ENCODE measurements at places on chromosomes 2 and 18. TPM values are rescaled to one million over a fixed set of nuclear protein-coding genes. Genes with fewer than 3 reads are reported as not detected.

PTPRN gene
- polyA plus RNA-seq, result not detected

NFE2L2 gene
- polyA plus RNA-seq, result 67.4 TPM

CCDC178 gene
- not detected for polyA plus RNA-seq

KATNAL2 gene
- polyA plus RNA-seq, result not detected

FBXO41 gene
- polyA plus RNA-seq, result 1.5 TPM

ASB18 gene
- not detected for polyA plus RNA-seq

FBXO36 gene
- 1.2 TPM for polyA plus RNA-seq

ZNF396 gene
- polyA plus RNA-seq, result 1.0 TPM

RTP5 gene
- polyA plus RNA-seq, result not detected

MBD1 gene
- polyA plus RNA-seq, result 26.1 TPM

EFR3B gene
- not detected for polyA plus RNA-seq

KCNF1 gene
- not detected for polyA plus RNA-seq

ASXL3 gene
- not detected for polyA plus RNA-seq

LIMS4 gene
- polyA plus RNA-seq, result 1.1 TPM

CFC1 gene
- not detected for polyA plus RNA-seq

MAPRE3 gene
- polyA plus RNA-seq, result 1.9 TPM

LOXL3 gene
- not detected for polyA plus RNA-seq

RBKS gene
- polyA plus RNA-seq, result 3.2 TPM

TEX44 gene
- not detected for polyA plus RNA-seq

GKN2 gene
- polyA plus RNA-seq, result not detected

OXER1 gene
- not detected for polyA plus RNA-seq

BBS5 gene
- 1.6 TPM for polyA plus RNA-seq

FRZB gene
- polyA plus RNA-seq, result not detected

NCK2 gene
- polyA plus RNA-seq, result 30.8 TPM

HOXD13 gene
- polyA plus RNA-seq, result not detected

FZD7 gene
- polyA plus RNA-seq, result 0.17 TPM

OSR1 gene
- polyA plus RNA-seq, result not detected

FIGLA gene
- polyA plus RNA-seq, result not detected

CCDC74A gene
- polyA plus RNA-seq, result not detected

DPP4 gene
- 88.9 TPM for polyA plus RNA-seq

ITPRIPL1 gene
- polyA plus RNA-seq, result 0.37 TPM

SPATA3 gene
- polyA plus RNA-seq, result not detected

RAB6C gene
- polyA plus RNA-seq, result not detected

TRIM43 gene
- not detected for polyA plus RNA-seq

DNER gene
- not detected for polyA plus RNA-seq

TTC31 gene
- 19.8 TPM for polyA plus RNA-seq

KRCC1 gene
- polyA plus RNA-seq, result 33.0 TPM

APCDD1 gene
- not detected for polyA plus RNA-seq

RNF144A gene
- 23.5 TPM for polyA plus RNA-seq
